ENCODE measurements at places on chromosomes 5 and 9. TPM values are rescaled to one million over a fixed set of nuclear protein-coding genes. Genes with fewer than 3 reads are reported as not detected.

The UBAP1 gene
- total RNA-seq = 32.5 TPM

The ARHGAP26 gene
- total RNA-seq = 12.7 TPM

The INSL4 gene
- total RNA-seq = not detected

The FAM78A gene
- 51.6 TPM for total RNA-seq

The INIP gene
- 34.2 TPM for total RNA-seq

The MPDZ gene
- not detected for total RNA-seq

The TGFBI gene
- total RNA-seq = not detected

The GPR151 gene
- not detected for total RNA-seq

The GBGT1 gene
- 8.2 TPM for total RNA-seq

The TNFSF15 gene
- total RNA-seq = 1.5 TPM

The IL13 gene
- total RNA-seq = 231 TPM

The PCDHA1 gene
- not detected for total RNA-seq

The PALM2AKAP2 gene
- 0.71 TPM for total RNA-seq

The TLX3 gene
- not detected for total RNA-seq

The ITGA2 gene
- 3.5 TPM for total RNA-seq

The CCDC152 gene
- 6.6 TPM for total RNA-seq

The C9 gene
- total RNA-seq = not detected

The FBXL17 gene
- total RNA-seq = 7.5 TPM
